IMR-90 (cell line): ENCODE measurements at places on chromosomes 1 and 21. TPM values are rescaled to one million over a fixed set of nuclear protein-coding genes. Genes with fewer than 3 reads are reported as not detected.

Gene TSPAN2
- 0.18 and 0.83 TPM in 2 replicates for total RNA-seq

Gene PCBP3
- total RNA-seq, result 2.5 and 2.9 TPM in 2 replicates

Gene ZMYND12
- under 0.01 TPM in 1 of 2 replicates, not detected in the other for total RNA-seq

Gene S100A6
- 373 and 555 TPM in 2 replicates for total RNA-seq

DNA sequence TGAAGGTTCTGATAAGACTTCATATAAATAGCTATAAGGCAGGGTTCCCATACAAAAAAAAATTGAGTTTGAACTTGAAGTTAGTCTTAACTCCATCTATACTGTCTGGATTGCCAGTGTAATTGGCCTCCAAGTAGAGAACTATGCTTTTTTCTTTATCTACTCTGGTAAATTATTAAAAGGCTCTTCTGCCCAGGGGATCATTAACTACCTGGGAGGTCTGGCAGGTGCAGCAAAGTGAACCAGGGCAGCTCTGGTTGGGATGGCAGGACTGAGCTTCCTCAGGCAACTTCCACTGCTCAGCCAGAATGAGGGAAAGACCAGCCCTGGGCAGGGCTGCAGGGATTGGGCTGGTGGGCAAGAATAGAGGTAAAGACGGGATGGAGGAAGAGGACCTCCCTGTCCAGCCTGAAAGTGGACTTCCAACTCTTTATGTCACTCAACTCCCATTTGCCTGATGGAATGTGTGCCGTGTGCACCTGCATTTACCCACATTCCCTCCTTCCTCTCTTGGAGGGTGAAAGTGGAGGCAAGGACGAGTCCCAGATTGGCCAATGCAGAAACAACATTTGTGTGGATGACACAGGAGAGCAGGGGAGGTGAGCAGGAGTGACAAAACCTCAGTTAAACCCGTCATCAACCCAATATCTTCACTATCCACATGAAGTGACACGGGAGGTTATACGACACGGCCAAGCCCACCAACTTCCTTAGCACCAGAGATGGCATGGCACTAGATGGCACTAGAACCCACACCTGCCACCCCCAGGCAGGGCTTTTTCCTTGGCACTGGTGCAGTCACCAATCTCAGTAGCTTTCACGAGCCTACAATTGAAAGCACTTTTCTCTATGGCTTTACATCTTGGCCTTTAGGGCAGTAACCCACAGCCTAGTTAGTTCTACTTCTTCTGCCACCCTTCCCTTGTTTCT, 25.2 kb downstream of the CCN1 start:
- DNase-seq, result no peak

DNA sequence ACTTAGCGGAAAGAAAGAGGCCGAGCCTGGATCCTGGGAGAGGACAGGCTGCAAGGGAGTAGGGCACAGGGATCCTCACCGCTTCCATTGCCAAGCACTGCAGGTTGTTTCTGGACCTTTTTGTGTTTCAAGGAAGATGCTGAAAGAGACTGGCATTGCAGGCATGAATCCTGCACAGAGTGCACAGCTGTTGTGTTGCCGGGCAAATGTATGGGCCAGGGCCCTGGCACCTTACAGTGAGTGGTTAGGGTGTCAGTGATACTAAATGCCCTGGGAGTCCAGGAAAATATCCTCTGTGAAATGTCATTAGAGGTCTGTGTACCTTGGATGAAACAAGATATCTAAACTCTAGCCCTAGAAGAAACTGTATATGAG, 145.5 kb upstream of the FGGY start:
- DNase-seq, result no peak

DNA sequence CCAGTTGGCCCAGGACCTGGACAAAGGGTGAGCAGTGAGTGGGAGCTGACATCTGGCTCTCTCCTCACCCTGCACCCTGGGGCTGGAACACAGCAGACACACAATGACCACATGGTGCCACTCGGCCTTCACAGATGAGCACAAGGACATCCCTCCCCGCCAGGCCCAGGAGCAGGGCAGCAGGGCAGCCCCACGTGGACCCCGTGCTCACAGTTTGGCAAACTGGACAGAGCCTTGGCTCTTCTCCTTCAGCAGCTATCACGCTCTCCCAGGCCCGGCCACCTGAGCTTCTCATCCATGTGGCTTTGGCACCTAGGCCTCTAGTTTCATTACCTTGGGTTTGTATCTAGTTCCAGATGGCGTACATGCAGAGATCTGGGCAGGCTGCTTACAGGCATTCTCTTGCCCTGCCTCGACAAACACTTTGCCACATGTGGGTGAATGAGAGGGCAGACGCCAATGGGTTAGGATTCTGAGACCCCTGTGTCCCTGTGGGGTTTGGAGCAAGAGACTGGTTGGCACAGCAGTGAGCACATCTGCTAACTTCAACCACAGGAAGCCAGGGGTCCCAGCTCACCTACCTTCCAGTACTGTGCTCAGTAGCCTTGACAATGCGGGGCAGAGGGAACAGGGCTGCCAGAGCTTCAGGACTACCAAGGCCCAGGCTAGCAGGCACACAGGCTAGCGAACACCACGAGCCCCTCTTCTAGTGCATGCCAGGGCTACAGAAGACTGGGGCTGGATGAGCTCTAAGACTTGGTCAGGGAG, 3.4 kb upstream of the PTPRF start:
- DNase-seq, result no peak

DNA sequence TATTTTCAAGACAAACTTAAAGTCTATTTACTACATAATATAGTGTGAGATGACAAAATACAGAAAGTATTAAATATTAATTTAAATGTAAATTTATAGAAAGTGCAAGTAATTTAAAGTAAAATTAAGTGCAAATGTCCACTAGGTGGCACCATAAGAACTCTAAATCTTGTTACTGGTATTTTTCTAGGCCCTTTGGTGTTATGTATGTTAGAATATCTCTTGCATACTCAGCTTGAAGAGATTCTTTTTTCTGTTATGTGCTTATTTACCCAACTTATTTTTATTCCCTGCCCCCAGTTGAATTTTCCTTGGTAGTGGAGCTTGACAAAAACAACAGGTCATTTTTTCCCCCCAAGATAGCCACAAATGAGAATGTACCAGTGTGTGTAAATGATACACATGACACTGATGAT, 71.5 kb downstream of the RPS6KC1 start:
- peak; percentile 71 for DNase-seq

DNA sequence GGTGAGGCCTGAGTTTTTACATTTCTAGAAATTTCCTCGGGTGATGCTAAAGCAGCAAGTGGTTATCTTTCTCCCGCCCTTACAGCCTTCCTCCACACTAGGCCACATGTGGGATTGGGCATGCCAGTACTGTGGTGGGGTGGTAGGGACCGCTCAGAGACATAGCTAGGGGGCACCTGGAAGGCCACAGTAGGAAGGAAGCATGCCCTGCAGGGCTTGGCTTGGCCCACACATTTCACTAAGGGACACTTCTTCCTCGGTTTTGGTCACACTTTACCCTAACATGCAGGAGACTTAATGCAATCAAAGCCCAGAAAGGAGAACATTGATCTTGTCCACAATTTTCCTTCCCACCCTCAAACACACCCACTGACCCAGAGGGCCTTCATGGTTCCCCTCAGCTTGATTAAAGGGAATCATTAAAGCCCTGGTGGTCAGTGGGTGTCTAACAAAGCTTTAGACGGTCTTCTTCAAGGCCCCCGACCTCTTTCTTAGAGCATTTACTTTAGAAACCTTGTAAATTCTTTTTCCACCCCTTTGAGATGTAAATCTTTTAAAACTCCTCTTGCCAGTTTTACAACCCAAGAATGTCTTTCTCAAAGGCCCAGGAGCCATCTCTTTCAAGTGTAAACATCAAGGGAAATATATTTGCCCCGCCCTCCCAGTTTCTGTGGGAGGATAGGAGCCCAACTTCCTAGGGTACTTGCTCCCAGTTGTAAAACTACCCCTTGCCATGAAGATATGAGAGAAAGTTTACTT, 246.4 kb upstream of the PTBP2 start:
- DNase-seq, result no peak

- no peak for DNase-seq
These were observed 72.9 kb downstream of the IFI44 start for GRCh38 chr1:78722521-78722920.

GRCh38 chr1:50975436-50975835, 5.4 kb downstream of the CDKN2C start:
- no peak for DNase-seq

- no peak for DNase-seq
These were observed 120.5 kb downstream of the FGGY start for GRCh38 chr1:59417406-59417805.

GRCh38 chr1:66380452-66381212, 153.3 kb upstream of the SGIP1 start:
- no peak for DNase-seq

DNA sequence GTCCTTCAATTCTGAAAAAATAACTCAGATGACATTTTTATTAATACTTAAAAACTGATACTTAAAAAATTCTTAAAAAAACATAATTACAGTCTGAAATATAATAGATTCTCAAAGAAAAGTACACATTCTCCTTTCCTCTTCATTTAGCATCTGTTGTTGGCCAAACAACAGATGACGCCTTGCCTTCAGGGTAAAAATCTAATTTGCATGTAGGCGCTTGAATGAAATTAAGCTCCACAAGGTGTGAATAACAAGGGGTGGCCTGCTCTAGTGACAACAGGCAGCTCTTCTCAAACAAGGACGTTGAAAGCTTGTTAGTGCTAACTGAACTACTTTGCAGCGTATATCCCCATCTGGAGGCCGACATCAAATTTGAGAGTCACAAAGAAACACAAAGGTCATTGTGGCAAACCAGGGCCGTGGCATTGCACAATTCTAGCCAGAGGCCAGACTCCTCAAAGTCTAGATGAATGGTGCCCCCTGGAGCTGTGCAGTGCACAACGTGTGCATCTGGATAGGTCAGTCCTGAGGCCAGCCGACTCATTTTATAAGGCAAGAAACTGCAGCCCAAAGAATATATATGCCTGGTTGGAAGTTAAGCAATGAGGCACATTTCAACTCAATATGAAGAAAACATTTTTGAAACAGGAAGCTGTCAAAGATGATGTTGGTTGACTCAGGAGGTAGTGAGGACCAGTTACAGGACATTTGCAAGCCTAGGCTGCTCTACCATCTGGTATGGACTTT, 459.2 kb upstream of the RUNX1 start:
- DNase-seq, result peak; percentile 65

- no peak for DNase-seq
These were observed 21.6 kb upstream of the GPR52 start for GRCh38 chr1:174426153-174426552.
